Activated CD4-positive, alpha-beta memory T cell treated with anti-CD3 and anti-CD28 coated beads for 36 hours (primary cell): ENCODE measurements at places on chromosomes 3 and 15.

GRCh38 chr15:19987389-19988048 lies 554.1 kb downstream of the GOLGA6L6 start:
- DNase-seq, result no peak

GRCh38 chr15:101136381-101137268 lies 115.2 kb downstream of the CHSY1 start:
- no peak for DNase-seq

DNA sequence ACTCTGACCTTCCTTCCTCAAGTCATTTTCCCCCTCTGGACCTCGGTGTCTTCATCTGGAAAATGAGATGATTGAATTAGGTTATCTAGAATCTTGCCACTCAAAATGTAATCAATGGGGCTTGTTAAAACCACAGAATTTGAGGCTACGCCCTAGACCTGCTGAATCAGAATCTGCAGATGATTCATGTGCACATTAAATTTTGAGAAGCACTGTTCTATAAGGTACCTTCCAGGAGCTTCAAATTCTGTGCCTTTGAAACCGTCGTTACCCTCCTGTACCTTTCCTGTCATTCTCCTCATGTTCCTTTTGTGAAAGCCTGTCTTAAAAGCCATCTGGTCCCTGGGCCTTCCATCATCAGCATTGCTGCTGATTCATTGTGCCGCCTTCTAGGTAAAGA lies 172.4 kb upstream of the TOPAZ1 start:
- no peak for DNase-seq

- no peak for DNase-seq
These were observed 178.6 kb downstream of the ADAMTS9 start for GRCh38 chr3:64509206-64509605.

- DNase-seq, result no peak
These were observed 613.8 kb upstream of the ZNF385D start for GRCh38 chr3:22364851-22365250.

- DNase-seq, result peak; percentile 61
These were observed 52.2 kb downstream of the TP53BP1 start for GRCh38 chr15:43440721-43441281.

GRCh38 chr3:65196663-65197062 lies 508.9 kb upstream of the ADAMTS9 start:
- DNase-seq, result no peak

GRCh38 chr15:39685367-39685766 lies 97.3 kb downstream of the FSIP1 start:
- DNase-seq, result no peak

GRCh38 chr15:69757186-69757585 lies 304.6 kb downstream of the RPLP1 start:
- peak; percentile 89 for DNase-seq

DNA sequence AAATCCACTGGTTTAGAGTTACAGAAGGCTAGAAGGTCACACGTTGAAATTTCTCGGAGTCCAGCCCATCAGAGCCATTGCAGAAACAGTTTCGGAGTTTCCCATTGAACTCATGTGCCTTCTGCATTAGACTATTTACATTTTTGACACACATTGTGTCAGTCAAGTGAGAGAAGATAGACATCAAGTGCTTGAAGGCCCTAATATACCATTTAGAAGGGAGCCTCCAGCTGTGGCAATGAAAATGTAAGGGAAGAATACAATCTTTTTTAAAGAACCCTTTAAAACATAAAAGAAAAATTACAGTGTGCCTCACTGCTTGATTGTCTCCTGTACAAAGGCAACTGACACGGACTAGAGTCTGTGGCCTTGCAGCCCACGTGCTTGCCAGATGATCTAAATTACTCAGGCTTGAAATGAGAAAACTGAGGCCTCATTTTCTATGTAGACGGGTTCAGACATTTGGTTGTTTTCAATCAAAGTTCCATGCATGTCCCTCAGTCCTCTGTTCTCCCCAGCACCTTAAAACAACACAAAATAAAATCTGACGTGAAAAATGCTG lies 650.5 kb downstream of the ROBO2 start:
- no peak for DNase-seq

DNA sequence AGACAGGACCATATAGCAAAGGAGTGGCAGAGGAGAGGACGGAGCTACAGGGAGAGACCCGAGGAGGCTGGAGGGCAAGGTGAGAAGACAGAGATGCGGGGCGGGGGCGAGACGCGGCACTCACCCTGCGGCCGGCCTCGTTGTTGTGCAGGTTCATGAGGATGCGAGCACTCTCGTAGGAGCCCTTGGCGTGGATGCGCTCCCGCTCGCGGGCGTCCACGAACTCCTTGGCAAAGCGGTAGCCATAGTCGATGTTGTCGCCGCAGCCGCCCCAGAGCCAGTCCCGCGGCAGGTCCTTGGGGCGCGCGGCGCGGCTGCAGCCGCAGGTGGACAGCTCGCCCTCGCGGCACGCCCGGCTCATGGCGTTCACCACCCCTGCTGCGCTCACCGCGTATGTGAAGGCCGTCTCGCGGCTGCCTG lies 12.9 kb downstream of the WNT5A start:
- DNase-seq, result no peak

DNA sequence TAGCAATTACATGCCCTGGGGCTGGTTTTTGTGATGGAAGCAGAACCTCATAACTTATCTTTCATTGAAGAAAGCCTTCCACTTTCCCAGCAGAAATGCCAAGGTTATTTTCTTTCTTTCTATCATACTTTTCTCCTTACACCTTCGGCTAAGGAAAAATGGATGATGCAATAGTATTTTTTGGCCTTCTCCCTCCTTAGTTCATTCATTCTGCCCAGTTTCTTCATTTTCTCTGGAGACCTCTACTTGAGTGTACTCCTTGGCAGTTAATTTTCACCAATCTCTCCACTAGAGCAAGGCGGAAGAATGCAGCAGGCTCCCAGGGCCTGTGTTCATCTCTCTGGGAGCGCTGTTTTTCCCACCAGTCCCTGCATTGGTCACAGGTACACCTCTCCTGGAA lies 7.6 kb upstream of the P2RY1 start:
- no peak for DNase-seq

DNA sequence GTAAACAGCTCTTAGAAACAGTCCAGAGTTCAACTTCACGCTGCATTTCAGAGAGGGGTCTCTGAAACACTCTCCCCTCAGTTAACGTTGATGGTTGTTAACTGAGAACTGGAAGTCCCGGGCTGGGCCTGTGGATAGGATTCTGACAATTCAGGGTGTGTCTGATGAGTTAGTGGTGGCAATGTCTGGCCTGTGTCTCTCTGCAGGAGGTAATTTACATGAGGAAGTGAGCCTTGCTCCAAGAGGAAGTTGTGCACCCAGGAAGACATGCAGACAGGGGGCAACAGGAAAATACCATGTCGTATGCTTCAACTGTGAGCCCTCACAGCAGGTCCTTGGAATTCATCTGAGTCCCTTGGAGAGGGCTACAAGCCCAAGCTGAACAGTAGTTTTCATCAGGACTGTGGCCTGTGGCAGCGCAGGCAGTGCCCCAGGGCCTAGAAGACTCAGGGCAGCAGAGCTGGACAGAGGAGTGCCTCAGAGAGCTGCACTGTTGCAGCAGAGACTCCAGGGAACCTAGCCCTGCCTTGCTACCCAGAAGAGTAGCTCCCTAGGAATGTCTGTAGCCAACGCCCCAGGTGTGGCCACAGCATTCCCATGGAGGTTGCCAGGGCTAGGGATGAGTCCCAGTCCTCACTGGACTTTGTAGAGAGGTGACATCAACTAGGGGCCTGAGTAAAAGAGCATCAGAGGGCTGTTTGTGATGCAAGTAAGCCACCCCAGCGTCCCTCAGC lies 104.6 kb upstream of the SELENOK start:
- no peak for DNase-seq

GRCh38 chr3:160763073-160763472 lies 7.0 kb downstream of the PPM1L start:
- no peak for DNase-seq

DNA sequence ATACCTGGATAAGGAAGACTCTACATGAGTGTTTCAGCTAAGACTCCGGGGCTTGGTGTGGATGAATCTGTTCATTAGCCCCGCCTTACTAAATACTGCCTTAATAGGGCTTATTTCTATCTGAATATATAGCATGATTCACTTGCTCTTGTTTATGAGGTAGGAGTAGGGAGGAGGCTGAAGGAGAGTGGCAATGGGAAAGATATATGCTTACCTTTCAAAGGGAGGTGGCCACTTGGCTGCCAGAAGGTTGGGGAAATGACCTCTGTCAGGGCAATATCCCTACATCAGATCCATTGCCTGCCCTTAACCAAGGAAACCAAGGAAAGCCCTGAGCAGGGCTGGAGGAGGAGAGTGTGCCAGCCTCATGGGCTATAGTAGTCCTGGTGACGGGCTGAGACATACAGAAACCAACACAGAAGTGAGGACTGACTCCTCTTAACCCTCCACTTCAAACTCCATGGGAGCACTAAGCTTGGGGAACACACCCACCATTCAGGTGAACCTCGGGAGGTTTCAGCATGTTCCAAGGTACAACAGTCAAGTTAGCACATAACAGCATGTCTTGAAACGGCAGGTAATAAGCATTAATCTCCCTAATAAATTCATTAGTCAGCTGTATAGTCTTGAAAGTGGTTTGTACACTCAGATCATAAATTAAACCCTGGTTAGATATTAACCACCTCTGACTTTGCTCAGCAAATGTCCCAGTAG lies 80.1 kb downstream of the EOMES start:
- no peak for DNase-seq

- DNase-seq, result no peak
These were observed 303.2 kb upstream of the SOX14 start for GRCh38 chr3:137460944-137461343.

DNA sequence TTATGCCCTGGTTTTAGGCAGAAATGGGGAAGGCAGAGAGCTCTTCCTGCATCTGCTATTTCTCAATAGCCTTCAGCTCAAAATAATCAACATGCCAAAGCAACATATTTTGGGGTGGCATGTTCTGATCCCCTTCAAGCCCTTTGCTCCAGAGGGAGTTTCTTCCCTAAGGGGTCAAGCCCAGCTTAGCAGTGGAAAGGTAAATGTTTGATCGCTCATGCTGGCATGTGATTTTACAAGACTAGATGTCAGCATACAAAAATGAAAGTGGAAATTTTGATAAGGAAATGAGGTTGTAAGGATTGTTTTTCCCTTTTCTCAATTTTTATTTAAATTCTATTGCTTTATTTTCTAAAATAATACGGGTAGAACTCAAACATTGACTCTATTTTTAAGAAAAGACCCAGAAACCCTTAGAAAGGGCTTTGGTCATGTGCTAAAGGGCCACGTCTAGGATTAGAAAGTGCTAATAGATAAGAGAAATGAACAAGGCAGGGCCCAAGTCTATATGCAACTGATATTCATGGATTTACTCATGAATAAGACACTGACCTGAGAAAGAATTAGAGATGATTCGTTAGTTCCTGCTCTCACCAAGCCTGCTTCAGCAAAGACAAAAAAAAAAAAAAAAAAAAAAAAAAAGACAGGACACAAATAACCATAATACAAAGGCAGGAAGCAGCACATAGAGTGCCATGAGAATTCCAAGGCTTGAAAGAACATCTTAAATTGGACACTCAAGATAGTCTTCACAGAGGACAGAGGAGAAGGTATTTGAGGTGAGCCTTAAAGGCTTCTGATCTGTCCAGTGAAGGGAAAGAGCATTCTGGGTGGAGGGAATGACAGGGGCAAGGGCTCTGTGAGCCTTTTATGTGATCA lies 55.0 kb upstream of the NR2E3 start:
- no peak for DNase-seq

DNA sequence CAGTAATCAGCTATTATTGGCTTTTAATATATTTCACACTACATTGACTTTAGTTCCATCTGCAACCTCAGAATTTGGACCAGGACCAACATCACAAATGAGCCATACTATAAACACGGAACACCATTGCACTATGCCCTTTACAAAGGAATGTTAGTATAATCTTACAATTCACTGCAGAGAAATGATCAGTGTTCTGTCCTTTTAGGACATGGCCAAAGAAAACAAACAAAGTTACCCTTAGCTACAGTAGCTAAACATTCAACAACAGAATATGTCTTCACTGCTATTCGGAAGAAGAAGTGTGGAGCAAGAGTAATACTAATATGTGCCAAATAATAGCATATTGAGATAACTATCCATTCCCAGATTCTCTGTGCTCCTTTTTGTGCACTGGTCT lies 90.4 kb downstream of the NAALADL2 start:
- no peak for DNase-seq

GRCh38 chr3:148922467-148922866 lies 57.4 kb downstream of the CPA3 start:
- no peak for DNase-seq

- no peak for DNase-seq
These were observed 245.0 kb downstream of the NTRK3 start for GRCh38 chr15:88011533-88011932.

DNA sequence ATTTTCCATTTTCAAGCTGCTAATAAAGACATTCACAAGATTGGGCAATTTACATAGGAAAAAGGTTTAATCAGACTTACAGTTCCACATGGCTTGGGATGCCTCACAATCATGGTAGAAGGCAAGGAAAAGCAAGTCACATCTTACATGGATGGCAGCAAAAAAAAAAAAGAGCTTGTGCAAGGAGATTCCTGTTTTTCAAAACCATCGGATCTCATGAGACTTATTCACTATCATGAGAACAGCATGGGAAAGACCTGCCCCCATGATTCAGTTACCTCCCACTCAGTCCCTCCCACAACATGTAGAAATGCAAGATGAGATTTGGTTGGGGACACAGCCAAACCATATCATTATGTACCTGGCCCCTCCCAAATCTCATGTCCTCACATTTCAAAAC lies 202.0 kb downstream of the FNDC3B start:
- DNase-seq, result no peak

DNA sequence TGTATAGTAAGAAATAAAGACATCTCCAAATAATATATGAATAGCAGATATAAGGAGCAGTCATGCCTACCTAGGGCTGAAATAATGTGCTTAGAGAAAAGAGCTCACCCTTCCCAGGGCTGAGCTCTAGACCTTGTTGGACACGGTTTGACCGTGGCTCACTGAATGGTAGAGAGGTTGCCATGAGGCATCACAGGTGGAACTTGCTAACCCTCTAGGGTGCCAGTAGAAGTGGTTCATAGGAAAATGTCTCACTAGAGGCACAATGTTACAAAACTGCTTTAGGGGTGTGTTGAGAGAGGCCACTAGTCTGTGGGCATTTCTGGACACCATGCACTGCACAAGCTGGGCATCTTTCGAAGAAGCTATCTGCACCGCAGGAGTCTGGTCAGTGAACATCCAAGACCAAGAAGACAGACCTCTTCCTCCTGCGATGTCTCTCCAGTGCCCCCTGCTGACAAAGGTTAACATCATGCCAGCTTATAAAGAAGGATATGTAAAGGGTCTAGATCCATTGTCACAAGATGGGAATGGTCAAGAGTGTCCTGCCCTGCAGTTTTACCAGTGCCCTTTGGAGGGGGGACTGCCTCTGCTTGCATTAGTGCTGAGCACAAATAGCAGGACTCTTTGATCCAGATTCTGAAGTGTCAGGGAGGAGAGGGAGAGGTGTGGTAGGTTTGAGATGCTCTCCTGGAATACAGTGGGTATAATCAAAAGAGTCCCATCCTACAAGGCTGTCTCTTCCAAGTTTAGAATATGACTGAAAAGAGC lies 266.8 kb downstream of the ZNF385D start:
- DNase-seq, result peak; percentile 11

DNA sequence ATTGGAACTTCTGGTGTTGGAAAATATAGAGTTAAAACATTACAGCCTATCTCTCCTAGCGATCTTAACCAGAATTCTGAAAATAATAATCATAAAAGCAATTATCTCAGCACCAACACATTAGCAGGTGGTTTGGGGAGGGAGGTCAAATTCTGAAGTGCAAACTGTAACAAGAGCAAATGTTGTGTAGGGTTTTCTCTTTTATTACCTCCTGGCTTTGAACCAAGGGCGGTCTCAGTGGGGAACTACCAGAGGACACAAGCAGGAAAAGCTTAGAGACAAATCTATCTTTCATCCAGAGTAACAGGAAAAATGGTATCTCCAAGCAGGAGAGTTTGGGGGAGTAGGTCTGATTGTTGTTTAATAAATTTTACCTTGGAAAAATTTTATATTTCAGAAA lies 5.5 kb upstream of the ARRDC4 start:
- no peak for DNase-seq
